ENCODE measurements at places on chromosomes 4 and X.

- no peak for DNase-seq
Measured at GRCh38 chr4:184782731-184783373, 42.9 kb downstream of the ACSL1 start.

GRCh38 chrX:10457092-10457491 lies 163.3 kb downstream of the MID1 start:
- no peak for DNase-seq

DNA sequence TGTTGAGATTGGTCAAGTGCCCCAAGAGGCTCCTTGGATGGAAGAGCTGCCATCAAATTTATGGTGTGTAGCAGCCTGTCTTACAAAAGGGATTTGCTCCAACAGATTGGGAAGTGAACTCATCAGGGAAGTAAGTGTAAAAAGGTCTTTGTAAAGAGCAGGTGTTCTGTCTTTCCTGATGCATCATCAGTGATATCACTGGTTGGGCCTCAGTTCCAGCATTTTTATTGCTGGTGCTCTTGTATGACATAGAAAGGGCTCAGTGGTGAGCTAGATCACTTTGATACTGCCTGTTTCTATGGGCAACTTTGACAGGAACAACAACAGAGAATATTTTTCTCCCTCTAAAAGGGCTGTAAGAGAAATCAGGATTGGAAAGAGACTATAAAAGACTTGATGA lies 8.7 kb upstream of the GABRE start:
- DNase-seq: no peak

DNA sequence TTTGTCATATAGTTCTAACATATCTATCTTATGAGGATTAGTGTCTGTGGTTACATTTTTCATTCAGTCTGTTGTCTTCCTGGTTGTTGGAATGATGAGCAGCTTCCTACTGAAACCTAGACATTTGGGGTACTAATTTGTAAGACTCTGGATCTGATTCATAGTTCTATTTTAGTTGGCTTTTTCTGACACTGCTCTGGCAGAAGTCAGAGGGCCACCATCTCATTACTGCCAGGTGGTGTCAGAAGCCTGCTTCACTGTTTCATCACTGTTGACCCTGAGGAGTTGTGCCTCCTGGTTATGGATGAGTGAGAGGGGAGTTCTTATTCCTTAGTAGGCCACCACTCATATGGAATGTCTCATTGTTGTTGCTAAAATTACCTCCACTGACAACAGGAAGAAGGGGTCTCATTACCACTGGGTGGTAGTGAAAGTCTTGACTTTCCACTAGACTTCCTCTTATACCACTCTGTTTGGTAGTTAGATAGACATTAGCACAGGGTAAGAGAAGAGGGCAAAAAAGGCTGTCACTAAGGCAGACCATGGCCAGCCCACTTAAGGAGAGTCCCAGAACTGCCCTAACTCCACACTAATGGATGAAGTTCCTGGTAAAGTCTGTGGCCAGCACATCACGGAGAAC lies 395.2 kb downstream of the SPOCK3 start:
- DNase-seq: no peak

DNA sequence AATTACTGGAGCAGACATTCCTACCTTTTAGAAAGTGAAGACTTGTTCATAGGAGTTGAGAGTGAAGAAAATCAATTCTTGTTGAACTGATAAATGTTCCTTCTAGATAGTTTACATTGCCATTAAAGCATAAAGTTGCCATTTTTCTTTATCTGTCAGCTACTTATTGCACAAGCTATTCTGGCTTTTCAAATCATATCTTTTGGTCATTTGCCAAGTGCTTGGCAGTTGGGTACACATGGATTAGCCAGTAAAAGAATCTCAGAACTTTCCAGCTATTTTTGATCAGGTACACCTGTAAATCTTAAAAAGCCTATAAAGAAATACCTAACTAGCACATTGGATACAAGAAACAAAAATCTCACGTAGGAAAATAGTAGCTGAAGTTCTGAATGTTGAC lies 56.4 kb upstream of the PNPLA4 start:
- DNase-seq: no peak

GRCh38 chr4:109389369-109390114 lies 44.1 kb upstream of the SEC24B start:
- DNase-seq: no peak

DNA sequence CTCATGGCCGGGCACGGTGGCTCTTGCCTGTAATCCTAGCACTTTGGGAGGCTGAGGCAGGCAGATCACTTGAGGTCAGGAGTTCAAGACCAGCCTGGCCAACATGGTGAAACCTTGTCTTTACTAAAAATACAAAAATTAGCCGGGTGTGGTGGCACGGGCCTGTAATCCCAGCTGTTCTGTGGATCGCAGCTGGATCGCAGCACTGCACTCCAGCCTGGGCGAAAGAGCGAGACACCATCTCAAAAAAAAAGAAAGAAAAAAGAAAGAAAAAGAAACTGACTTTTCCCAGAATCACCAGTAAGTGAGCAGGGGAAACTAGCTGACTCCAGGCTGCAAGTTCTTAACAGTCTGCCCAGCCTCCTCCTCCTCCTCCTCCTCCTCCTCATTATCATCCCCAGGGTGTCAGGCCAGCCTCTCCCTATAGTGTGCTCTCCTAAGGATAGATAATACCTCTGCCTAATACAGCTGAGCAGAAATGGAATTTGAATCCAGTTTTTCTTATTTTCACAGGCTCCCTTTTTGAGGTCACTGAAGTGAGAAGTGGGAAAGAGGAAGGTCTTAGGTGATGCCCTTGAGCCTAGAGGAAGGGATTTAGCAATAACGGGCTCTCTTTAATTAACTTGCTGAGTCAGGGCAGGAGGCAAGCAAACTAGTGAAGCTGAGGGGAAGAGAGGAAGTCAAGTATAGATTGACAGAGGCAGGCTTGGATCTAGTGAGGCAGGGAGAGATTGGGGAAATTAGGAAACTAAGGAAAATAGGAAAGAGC lies 11.8 kb upstream of the ELF2 start:
- no peak for DNase-seq

DNA sequence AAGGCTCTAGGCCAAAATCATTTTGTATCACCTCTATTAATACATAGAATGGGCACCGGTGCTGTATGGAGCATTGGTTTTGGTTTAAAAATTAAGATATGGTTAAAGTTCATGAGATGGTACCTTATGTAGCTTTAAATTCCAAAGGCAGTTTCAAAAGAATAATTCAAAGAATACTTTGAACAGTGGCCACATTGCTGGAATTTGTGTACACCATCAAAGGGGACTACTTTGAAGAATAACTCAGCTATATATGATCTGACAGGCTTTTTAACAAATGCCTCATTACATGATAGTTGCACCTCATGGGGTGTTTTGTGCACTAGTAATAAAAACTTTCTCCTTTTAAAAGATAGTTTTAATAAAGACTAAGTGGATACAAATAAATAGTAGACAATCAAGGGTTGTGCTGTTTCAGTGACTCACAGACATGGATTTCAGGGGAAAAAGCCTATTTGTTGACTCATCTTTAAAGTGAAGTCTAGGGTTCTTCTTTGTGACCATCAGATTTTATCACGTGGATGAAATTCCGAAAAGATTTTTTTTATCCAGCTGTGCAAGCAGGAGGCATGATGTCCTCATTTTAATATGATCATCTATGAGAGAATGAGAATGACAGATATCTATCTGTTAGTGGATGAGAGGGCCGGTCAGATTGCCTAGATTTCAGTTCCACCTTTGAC lies 12.8 kb downstream of the MTM1 start:
- DNase-seq: no peak

GRCh38 chrX:34813618-34814017 lies 129.0 kb upstream of the FAM47B start:
- no peak for DNase-seq

DNA sequence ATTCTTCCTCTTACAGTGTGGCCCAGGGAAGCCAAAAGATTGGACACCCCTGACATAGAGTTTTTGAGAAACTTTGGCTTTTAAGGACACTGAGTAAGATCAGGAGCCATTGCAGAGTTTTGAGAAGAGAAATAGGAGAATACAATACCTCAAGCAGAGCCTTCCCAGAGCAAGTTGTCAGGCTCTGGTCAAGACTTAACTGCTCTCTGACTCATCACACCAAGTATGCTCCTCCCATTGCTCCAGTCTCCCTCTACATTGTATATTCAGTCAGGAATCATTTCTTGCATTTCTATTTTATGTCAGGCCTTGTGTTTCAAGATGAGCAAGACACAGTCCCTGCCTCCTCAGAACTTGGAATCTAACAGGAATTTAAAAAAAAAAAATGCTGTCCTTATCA lies 176.4 kb upstream of the FMR1 start:
- DNase-seq: no peak

DNA sequence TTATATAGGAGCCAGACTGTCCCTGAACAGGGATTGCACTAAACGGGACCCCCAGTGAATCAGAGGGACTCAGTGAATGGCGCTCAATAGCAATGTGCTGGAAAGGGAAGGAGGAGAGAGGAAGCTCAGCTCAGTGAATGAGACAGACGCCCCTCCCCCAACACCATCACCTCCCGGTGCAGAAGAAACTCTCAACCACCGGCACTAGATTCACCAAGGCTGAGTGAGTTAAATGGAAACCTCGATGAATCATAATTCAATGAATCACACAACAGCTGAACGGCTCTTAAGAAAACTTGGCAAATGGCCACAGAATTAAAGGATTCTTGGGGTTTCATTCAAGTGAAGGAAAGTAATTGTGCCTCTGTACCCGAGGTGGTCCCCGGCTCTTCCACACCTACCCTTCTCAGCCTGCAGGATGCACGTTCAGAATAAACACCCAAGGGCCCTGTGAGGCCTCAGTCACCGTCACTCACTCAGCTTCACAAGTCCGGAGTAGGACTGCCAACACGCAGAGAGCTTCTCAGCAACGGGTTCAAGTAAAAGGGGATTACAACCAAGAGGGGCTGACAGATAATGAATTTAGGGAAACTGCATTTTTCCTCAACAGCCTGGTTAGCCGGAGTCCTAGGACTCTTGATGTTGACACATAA lies 29.3 kb downstream of the CRMP1 start:
- DNase-seq: no peak

DNA sequence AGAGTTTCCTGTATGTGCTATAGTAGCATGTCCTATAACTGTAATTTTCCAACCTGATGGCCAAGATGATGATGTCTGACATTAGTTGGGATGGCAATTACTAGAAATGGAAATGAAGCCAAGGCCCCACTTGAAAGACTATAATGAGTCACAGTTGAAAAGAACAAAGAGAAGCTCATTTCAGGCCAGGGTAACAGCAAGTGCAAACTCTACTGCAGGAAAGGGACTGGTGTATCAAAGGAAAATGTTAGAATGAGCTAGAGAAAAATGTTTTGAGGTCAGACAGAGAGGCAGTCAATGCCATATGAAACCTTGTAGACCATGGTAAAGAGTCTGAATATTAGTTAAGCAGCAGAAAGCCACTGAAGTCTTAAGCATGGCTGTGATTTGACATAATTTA lies 146.2 kb upstream of the SH3RF1 start:
- DNase-seq: no peak

GRCh38 chrX:47264483-47265173 lies 31.8 kb downstream of the USP11 start:
- DNase-seq: no peak

GRCh38 chrX:41661366-41662095 lies 27.2 kb upstream of the GPR34 start:
- DNase-seq: no peak

- no peak for DNase-seq
Measured at GRCh38 chrX:12330841-12331240, 192.6 kb downstream of the FRMPD4 start.

GRCh38 chr4:75845992-75846391 lies 56.3 kb downstream of the PPEF2 start:
- no peak for DNase-seq

- DNase-seq: no peak
Measured at GRCh38 chrX:124421898-124422655, 75.7 kb downstream of the SH2D1A start.

- DNase-seq: no peak
Measured at GRCh38 chr4:153079857-153080391, 124.3 kb upstream of the TRIM2 start.

GRCh38 chr4:54719378-54719777 lies 61.6 kb downstream of the KIT start:
- no peak for DNase-seq

Measured in NCI-H187 (cell line).